ENCODE measurements at places on chromosomes 5 and 9.

DNA sequence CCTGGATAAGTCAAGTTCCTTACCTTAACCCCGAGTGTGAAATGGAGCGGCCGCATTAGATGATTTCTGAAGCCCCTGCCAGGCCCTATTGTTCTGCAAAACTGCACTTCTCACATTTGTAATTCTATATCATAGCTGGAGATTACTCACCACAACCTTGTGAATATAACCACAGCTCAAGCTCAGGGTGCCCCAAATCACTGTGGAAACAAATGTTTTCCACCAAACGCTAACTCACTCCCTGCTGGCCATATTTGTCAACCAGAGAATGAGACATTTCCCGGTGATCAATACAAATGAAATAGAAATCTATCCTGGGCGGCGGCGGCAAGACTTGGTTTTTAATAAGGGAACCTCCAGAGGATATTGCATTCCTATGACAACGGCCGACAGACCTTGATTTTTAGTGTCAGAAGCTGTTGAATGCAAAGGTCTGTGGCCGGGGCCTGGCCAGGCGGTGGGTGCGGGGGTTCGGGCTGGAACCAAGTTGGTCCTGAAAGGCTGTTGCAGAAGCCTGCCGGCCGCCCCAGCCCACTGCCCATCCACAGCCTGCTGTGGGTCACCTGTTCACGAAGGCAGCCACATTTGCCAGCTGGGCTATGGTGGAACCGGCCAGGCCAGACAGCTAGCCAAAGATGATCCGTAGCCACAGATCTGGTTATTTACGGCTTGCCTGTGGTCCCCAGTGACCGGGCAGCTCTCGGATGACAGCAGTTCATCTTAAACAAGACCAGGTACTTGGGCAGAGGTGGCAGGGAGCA is 93.9 kb upstream of the LMX1B start:
- no peak for DNase-seq

- DNase-seq = no peak
Measured at GRCh38 chr5:14210729-14211128, 67.6 kb downstream of the TRIO start.

- DNase-seq = no peak
Measured at GRCh38 chr5:157859227-157859575, 256 bp upstream of the CLINT1 start.

DNA sequence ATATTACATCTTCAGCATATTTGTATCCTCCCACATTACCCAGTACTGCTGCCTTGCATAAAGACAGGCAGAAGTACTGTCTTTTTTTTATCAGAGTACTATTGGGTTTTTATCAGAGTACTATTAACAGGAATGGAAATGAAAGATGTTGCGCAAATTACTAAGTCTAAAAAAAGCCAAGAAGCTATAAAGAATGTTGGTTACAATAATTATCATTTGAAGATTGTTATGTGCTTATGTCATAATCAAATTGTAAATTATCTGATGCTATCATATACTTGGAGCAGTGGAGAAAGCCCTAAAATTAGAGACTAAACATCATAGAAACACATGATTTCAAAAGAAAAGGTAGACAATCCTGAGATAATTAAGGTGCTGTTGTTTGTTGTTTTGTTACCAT is 188.8 kb downstream of the CCDC192 start:
- DNase-seq = no peak

GRCh38 chr5:87164409-87164808 is 103.3 kb upstream of the RASA1 start:
- no peak for DNase-seq

DNA sequence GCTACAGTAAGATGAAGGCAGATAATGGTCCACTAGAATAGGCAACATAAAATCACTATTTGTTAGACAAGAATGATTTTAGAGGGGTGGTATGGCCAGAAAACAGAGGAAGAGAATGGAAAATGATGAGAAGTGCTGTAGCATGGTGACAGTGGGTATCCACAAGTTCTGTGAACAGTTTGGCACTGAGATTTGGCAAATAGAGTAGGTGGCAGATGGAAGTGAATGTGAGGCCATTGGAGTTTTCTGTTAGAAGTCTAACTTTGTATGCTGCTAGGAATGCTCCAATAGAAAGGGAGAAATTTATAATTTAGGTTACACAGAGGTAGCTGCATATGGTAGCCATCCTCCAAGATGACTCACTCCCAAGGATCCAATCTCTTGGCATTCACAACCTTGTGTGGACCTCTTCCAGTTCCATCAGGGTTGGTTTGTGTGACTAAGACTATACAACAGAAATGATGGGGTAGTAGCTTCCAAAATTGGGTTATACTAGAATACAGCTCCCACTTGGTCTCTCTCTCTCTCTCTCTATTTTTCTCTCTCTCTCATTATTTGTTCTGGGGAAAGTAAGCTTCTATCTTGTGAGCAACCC is 646.9 kb upstream of the ZNF608 start:
- no peak for DNase-seq

DNA sequence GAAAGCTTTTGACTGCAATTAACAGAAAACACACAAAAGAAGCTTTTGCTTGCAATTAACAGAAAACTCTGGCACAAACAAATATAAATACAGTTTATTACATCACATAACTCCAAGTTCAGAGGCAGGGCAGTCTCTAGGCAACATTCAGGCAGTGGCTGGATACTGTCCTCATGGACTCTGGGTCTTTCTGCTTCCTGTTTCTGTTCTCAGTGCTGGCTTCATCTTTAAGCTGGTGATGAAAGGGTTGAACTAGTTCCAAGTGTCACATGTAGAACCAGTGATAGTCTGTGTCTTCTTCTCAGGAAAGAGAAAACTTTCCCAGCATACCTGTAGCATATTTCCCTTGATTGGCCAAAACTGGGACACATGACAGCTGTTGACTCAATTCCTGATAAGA is 222.6 kb upstream of the GLRA1 start:
- DNase-seq = no peak

- no peak for DNase-seq
Measured at GRCh38 chr5:69502767-69503488, 10.3 kb downstream of the OCLN start.

GRCh38 chr5:61329550-61330128 is 2.4 kb upstream of the ZSWIM6 start:
- DNase-seq = no peak

- DNase-seq = no peak
Measured at GRCh38 chr9:33138768-33139167, 28.4 kb downstream of the B4GALT1 start.

- no peak for DNase-seq
Measured at GRCh38 chr9:4433379-4433778, 56.9 kb upstream of the SLC1A1 start.

- no peak for DNase-seq
Measured at GRCh38 chr9:135506327-135507103, 6.0 kb downstream of the MRPS2 start.

- no peak for DNase-seq
Measured at GRCh38 chr5:107272954-107273353, 397.8 kb downstream of the EFNA5 start.

Measured in right renal cortex interstitium (tissue), 3 donors.